Gastroesophageal sphincter (tissue), 4 donors: ENCODE measurements at places on chromosomes 7 and 10. TPM values are rescaled to one million over a fixed set of nuclear protein-coding genes. Genes with fewer than 3 reads are reported as not detected.

The MMP21 gene
- total RNA-seq: not detected

The EGR2 gene
- 1.2 TPM for total RNA-seq

The SERPINE1 gene
- total RNA-seq: 28.2 TPM

The TLX1 gene
- not detected for total RNA-seq

The FMC1 gene
- total RNA-seq: 17.7 TPM

The MRLN gene
- total RNA-seq: not detected

The SPDYE8 gene
- total RNA-seq: not detected

The GTF2IRD1 gene
- 26.3 TPM for total RNA-seq

The TMEM139 gene
- total RNA-seq: 0.49 TPM

The C10orf67 gene
- total RNA-seq: not detected

The SSC4D gene
- total RNA-seq: 1.1 TPM

The TRIM73 gene
- 0.94 TPM for total RNA-seq

The MMRN2 gene
- 77.7 TPM for total RNA-seq

The RARRES2 gene
- total RNA-seq: 341 TPM

The ZWINT gene
- not detected for total RNA-seq

The FXYD4 gene
- not detected for total RNA-seq

The PAPOLB gene
- total RNA-seq: 0.19 TPM

The MAPK8 gene
- total RNA-seq: 35.6 TPM

The NKX2-3 gene
- total RNA-seq: not detected

The PMS2 gene
- total RNA-seq: 9.1 TPM

The NODAL gene
- 0.40 TPM for total RNA-seq

The SPAM1 gene
- total RNA-seq: not detected

The CTTNBP2 gene
- total RNA-seq: 17.4 TPM

The PGAM2 gene
- 3.2 TPM for total RNA-seq

The CHAT gene
- not detected for total RNA-seq

The GLI3 gene
- total RNA-seq: 7.3 TPM

The SPDYE11 gene
- total RNA-seq: not detected

The CPXM2 gene
- 80.9 TPM for total RNA-seq

The SIRT1 gene
- 33.5 TPM for total RNA-seq
